Activated CD8-positive, alpha-beta memory T cell treated with anti-CD3 and anti-CD28 coated beads for 1 hour (primary cell): ENCODE measurements at places on chromosomes 7 and 10.

DNA sequence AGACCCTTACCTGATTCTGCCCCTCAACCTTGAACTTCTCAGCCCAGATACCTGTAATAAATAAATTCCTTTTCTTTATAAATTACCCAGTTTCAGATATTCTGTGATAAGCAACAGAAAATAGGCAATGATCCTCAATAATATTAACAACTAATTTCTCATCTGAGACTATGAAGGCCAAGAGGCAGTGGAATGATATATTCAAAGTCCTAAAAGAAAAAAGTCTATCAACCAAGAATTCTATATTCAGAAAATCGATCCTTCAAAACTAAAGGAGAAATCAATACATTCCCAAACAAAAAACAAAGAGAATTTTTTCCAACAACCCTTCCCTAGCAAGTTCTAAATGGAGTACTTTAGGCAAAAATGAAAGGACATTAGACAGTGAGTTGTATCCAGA is 279.6 kb downstream of the PTPRN2 start:
- no peak for DNase-seq

DNA sequence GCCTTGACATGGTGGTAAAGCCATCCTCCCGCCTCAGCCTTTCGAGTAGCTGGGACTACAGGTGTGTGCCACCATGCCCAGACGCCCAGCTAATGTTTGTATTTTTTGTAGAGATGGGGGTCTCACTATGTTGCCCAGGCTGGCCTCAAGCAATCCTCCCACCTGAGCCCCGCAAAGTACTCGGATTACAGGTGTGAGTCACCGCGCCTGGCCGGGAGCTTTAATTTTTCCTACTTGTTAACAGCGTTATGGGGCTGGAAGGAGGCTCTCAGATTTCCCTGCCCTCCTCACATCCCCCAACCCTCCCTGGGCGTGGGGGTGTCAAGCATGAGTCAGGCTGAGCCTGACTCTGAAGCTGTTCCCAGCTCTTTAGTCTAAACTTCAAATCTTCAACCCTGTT is 8.3 kb downstream of the ALKBH4 start:
- DNase-seq: no peak

DNA sequence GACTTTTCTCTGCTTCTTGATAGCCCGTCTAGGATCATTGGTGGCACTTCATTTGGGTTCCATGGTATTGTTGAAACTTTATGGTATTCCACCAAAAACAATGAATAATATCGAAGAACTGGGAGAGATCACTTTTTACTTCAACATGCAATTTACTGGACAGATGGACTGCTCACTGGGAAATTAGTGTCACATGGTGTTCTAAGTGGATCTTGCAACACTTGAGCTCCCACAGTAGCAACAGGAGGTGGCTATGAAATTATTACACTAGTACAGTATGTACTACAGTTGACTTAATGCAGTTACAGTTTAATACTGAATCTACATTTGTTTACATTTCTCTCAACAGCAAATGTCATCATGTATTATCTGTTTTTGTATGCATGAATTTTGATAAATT is 997.3 kb downstream of the REEP3 start:
- no peak for DNase-seq

GRCh38 chr10:99393683-99394082 is 36.7 kb downstream of the GOT1 start:
- DNase-seq: no peak

DNA sequence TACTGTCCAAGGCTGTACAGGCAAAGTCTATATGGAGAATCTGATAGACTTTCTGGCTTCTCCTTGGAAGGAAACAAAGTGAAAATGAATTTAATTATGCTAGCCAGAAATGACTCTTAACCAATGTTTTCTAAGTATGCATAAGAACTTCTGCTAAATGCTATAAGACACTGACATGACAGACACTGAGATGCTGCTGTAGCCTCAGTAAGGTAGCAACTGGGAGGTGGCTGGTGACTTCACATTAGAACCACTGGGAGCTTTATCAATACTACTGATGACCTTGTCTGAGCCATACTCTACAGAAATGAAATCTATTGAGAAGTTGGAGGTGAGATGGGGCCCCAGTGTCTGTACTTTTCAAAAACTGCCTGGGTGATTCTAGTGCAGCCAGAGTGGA is 188.6 kb downstream of the ZNF365 start:
- DNase-seq: no peak

DNA sequence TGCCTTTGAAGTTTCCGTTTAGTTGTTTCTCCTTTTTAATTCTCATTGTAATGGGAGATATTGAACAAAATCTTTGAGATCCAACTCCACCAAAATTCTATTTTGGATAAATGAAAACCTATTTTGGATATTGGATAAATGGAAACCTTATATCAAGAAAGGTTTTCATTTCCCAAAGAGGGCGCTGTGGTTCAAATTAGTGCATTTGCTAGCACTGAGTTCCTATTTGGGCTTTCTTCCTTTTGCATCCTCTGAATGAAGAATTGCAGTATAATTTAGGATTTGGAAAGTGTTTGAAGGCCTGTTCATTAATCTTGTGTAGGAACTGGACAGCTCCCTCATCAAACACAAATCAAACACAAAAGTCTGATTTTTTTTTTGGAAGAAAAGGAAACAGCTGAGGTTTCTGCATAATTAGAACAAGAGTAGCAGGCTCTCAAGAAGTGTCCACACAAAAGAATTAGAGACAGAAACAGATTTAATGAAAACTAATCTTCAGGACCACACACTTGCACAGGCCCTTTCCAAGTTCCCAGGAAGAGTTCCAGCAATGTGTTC is 80.8 kb upstream of the KLF14 start:
- DNase-seq: no peak

GRCh38 chr10:22986771-22987542 is 59.1 kb downstream of the ARMC3 start:
- DNase-seq: no peak

DNA sequence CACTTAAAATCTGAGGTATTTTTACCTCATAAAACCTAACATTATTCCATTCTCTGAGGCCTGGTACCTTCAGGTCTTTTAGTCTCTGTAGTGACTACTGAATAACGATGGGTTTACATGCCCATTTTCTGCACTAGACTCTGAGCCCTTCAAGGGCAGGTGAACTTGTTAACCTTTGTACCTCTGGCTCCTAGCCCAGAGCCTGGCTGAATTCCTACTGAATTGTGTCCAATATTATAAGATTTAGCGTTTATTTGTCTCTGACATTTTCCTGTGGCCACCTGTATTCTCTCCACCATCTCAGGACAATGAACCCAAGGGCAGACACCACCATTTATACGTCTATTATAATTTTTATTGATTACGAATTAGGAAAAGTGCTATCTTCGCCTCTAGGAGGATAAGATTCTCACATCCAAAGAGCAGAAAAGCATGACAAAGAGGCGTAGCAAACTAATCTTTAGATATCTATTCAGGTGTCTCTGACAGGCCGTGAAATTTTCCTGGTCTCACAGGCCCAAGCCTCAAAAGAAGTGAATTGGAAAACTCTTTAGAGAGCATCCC is 27.9 kb upstream of the HNRNPH3 start:
- DNase-seq: no peak

DNA sequence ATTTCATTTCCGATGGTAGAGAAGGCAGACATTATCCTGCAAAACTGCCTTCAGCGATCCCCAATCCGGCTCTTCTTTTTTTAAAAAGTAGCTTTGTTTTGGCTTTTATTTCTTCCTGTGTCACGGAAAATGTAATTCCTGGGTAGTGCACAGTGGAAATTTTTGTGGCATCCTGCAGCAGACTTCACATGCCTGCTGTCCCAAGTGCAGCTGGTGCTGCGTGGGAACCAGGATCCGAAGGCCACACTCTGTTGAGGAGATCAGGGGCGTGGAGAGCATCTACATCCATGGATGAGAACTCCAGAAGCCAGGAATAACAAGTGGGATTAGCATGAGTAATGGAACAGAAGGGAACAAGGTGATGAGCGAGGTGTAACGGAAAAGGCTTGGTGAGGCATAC is 4.6 kb downstream of the VWA2 start:
- no peak for DNase-seq

GRCh38 chr10:133122171-133122935 is 34.6 kb downstream of the ADGRA1 start:
- DNase-seq: no peak

DNA sequence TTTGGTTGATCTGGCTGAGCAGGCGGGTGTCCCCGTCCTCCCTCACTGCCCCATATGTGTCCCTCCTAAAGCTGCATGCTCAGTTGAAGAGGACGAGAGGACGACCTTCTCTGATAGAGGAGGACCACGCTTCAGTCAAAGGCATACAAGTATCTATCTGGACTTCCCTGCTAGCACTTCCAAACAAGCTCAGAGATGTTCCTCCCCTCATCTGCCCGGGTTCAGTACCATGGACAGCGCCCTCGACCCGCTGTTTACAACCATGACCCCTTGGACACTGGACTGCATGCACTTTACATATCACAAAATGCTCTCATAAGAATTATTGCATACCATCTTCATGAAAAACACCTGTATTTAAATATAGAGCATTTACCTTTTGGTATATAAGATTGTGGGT is 26.9 kb upstream of the TRIM56 start:
- DNase-seq: peak; percentile 35

DNA sequence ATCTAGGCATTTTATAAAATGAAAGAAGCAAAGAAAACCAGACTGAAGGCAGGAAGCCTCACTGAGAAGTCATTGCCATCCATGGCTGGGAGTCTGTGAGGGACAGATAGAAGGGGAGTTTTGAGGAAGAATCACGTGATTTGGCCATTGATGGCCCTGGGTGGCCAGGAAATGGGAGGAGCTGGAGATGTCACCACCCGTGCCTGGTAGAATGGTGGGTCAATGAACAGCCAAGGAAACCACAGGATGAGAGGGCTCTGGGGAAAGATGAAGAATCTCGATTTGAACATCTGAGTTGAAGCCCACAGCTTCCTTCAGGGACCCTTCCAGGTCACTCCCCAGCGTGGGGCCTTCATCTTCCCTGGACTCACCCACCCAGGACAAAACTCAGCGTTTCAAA is 103.3 kb upstream of the CHST15 start:
- no peak for DNase-seq

GRCh38 chr7:124051681-124052377 is 19.0 kb upstream of the TMEM229A start:
- DNase-seq: no peak

GRCh38 chr7:65269150-65269856 is 104.4 kb upstream of the ZNF92 start:
- DNase-seq: no peak

GRCh38 chr7:112160130-112160770 is 45.9 kb downstream of the DOCK4 start:
- no peak for DNase-seq

DNA sequence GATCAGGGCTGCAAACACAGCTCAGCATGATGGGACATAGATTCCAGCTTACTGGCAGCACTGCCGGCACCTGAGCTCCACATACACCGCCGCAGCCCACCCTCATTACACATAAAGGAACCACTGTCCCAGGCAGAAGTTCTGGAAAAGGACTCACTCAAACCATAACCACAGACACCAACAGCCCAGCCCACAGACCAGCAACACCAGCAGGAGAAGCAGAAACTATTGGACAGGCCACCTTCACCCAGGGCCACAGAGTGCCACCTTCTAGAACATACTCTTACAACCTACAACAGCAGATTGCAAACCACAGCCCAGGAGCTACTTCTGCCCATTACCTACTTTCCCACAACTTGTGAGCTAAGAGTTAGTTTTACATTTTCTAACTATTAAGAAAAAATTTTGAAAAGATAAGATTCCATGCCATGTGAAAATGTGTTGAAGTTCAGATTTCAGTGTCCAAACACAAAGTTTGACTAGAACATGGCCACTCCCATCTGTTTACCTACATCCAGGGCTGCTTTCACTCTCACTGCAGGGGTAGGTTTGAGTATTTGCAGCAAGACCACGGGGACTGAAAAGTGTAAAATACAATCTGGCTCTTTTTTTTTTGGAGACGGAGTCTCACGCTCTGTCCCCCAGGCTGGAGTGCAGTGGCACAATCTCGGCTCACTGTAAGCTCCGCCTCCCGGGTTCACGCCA is 153.0 kb downstream of the TNS3 start:
- no peak for DNase-seq

DNA sequence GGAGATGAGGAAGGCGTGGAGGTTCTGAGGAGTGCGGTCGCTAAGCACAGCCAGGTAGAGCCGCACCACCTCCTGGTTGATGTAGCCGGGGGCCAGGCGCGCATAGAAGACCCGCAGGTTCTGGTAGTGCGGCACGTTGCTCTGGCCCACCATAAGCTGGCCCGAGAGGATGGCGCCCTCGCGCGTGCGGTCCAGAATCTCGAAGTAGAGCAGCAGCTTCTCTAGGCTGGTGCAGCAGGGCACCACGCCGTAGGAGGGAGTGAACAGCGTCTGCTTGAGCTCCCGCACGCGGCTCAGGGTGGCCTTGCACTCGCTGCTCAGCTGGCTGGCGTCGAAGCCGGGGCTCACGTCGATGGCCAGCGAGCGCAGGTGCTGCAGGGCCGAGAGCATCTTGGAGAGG is 77.8 kb upstream of the TNRC18 start:
- DNase-seq: no peak

DNA sequence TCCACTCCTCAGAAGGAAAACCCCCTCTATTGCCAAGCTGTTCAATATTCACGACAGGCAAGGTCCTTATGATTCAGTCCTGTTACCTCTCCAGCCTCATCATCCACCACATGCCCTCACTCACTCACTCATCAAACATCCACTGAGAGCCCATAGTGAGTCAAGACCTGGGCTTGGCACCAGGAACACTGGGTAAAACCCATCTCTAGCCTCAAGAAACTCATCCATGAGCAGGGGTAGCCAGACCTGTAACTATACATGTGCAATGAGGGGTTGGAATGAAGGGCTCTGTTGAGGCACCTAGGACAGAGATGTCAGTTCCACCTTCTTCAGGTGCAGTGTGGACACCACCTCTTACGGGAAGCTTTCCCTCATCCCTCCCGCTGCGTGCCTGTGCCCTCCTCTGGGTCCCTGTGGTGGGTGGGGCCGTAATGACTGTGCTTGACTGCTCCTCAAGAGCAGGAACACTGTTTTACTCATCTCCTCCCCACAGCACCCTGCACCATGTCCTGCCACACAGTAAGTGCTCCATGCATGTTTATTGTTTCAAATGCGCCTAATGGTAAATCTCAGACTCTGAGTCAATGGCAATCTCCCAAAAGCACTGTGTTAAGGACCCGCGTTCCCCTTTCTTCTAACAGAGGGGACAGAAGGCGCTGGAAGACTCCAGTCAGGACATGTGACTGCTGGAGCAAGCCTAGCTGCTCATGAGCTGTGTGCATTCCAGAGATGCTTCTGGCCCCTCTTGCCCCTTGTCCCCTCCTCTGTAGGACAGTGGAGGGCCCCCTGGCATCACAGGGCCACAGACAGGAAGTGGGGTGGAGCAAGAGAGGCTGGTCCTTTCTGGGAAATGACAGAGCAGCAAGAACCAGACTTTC is 95.4 kb downstream of the HIPK2 start:
- no peak for DNase-seq

DNA sequence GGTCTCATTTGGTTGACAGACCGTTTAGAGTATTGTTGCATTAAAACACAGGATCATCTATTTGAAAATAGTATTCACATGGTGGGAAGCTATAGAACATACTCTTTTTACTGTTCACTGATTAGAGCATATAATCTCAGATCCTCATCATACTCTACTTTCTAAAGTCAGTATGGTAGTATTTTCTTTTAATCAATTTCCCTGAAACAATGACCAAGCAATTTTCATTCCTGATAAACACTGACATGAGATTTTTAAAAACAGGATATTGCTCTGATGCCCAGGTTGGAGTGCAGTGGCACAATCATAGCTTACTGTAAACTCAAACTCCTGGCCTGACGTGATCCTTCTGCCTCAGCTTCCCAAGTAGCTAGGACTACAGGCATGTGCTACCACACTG is 63.9 kb downstream of the PTPN12 start:
- DNase-seq: no peak

- no peak for DNase-seq
Measured at GRCh38 chr7:26356229-26356628, 64.6 kb downstream of the SNX10 start.

GRCh38 chr7:67407392-67408071 is 410.9 kb downstream of the TYW1 start:
- no peak for DNase-seq
